Dermis blood vessel endothelial cell (primary cell): ENCODE measurements at places on chromosomes 11 and 22. TPM values are rescaled to one million over a fixed set of nuclear protein-coding genes. Genes with fewer than 3 reads are reported as not detected.

Gene KREMEN1
- 0.56 and 0.68 TPM in 2 replicates for total RNA-seq

DNA sequence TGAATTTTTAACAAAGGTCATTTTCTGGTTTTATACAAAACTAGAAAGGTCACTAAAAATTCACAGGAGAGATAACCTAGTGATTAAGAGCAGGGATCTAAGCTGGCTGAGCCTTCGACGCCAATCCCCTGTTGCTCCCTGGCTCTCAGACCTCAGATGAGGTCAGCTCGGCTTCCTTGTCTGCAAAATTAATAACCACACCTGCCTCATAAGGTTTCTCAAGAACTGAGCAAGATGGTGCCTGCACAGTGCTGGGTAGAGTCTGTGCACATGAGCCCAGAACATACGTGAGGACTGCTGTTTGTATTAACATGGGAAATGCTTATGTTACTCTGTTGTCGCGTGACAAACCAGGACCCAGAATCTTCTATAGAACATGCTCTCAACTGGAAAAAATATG, 24.4 kb upstream of the CD5 start:
- DNase-seq: no peak

DNA sequence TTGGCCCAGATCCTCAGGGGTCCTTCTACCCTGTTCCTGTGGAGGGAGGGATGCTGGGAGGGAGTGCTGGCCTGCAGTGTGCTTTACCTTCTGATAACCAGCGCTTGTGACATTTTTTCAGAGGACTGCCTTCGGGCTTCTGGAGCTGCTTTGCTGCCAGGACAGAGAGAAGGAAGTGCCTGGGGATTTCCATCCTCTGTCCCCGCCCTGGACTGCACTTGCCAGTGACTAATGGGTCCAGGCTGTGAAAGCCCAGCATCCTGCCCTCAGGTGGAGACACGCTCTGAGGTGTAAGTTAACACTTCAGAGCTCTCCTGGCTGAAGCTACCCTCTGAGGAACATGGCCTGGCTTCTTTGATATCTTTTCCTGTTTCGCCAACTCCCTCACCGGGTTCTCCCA, 158.7 kb upstream of the SYT13 start:
- peak; percentile 5 for DNase-seq

- DNase-seq: no peak
Measured at GRCh38 chr11:96204366-96204659, 138.7 kb downstream of the MAML2 start.

DNA sequence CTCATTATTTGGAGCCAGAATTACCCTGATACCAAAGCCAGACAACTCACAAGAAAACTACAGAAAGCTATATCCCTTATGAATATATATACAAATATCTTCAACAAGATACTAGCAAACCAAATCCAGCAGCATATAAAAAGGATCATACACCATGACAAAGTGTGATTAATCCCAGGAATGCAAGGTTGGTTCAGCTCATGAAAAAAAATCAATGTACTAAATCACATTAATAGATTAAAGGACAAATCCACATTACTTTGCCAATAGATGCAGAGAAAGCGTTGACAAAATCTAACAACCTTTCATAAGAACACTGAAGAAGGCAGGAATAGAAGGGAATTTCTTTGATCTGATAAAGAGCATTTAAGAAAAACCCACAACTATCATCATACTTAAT, 50.4 kb upstream of the TEAD1 start:
- no peak for DNase-seq

- DNase-seq: peak; percentile 41
Measured at GRCh38 chr11:34052608-34053160, 1.2 kb downstream of the CAPRIN1 start.

DNA sequence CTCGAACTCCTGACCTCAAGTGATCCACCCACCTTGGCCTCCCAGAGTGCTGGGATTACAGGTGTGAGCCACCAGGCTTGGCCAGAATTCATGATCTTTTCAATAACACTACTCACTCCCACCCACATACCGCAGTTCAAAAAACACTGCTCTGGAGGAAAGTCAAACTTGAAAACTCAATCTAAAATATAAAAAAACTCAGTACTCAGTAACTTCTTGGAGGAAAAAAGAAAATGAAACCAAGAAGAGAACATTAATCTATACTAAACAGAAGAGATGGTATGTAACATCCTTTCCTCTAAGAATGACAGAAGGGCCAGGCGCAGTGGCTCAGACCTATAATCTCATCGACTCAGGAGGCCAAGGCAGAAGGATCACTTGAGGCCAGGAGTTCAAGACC, 58.3 kb downstream of the MRTFA start:
- DNase-seq: no peak

DNA sequence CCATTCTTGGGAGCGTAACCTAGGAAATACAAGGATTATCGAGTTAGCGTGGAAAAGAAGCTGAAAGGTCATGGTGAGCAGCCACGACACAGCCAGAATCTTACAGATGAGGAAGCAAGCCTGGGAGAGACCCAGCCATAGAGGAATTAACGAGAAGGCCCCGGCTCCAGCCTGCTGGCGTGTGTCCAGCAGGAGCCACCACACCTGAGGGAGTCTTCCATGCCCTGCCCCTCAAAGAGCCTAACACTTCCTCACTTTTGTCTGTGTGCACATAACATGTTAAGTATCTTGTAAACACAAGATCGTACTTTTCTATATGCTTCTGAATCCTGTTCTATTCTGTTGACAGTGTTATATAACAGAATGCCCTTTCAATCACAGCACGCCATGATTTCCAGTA, 18.1 kb downstream of the CECR2 start:
- no peak for DNase-seq

GRCh38 chr11:72000202-72000867, 1.6 kb downstream of the IL18BP start:
- DNase-seq: no peak

Gene MFRP
- total RNA-seq: not detected in 2 replicates

DNA sequence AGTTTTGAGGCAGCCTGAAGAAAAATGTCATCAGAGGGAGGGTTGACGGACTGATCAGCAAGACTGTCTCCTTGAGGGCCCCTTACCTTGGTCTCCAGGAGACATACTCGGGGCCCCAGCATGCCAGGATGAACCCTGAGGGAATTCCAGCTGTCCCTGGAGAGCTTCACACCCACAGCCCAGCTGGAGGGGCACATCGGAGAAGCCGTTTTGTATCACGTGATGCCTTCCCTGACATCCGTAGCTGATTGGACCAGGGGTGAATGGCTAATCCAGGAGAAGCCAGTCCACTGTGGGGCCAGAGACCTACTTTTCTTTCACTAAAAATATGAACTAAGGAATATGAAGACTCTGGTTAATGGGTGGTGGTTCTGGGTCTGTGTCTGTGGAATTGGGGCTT, 86.0 kb upstream of the TP53I11 start:
- DNase-seq: no peak
